ENCODE measurements at places on chromosomes 4 and X.

DNA sequence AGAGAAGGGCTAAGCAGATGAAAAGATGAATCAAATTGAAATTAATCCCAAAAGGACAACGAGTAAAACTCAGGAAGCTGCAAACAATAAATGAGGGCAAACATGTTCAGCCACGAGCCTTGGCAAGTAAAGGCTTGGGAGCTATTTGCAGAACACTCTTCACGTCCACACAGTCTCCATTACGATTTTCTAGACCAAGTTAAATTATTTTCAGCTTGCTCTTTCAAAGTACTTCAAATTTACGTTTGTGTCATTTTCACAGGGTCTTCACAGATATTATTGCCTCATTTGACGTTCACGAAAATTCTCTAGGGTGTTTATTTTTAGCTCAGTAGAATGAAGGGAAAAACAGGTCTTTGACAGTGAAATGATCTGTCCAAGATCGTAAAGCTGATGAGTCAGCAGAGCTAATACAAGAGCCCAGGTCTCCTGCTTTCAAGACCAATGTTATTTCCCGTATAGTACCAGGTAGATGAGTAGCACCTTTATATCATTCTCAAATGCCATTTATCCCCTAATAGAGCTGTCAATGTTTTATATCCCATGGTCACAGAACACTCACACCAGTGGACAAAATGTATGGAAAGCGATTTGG lies 20.9 kb downstream of the KLB start:
- no peak for DNase-seq

- no peak for DNase-seq
Observed at GRCh38 chrX:130435937-130436336, 34.1 kb downstream of the RBMX2 start.

GRCh38 chr4:8163436-8164193 lies 5.0 kb upstream of the ABLIM2 start:
- DNase-seq: no peak

DNA sequence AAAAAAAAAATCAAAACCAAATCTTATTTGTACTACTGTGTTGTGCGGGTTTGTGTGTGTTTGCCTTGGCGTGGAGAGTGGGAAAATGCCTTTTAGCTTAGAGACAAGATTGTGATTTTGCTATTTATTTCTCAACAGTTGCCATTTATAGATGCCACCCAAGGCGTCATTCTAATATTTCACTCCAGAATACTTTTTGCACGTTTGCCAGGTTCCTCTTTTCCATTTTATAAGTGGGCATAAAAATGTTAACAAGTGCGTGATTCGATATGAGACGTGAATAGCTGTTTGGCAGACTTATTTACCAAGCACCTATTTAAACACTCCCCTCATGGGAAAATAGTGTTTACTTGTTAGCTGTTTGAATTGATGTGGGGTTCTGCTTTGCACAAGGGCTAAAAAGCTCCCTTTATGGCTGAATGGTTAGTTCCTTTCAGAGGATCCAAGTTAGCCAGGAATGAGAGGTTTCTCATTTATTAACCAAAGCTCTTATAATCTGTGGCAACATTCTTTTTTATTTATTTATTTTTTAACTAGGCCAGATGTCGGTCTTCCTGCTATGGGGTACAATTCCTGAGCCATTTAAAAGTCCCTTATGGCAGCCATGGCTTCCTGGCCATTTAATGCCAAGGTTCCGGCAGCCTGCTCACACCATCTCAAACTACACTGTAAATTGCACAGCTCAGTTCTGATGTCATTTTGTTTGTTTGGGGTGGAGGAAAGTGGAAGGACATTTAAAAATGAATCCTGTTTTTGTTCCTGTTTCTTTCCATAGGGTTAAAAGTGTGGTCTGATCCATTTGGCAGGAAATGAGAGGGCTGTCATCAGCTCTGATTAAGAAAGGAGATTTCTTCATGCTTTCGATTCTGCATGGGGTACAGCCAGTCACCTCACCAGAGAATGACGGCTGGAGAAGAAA lies 14.6 kb downstream of the SMIM20 start:
- no peak for DNase-seq

GRCh38 chr4:183161630-183162029 lies 62.6 kb downstream of the WWC2 start:
- no peak for DNase-seq

DNA sequence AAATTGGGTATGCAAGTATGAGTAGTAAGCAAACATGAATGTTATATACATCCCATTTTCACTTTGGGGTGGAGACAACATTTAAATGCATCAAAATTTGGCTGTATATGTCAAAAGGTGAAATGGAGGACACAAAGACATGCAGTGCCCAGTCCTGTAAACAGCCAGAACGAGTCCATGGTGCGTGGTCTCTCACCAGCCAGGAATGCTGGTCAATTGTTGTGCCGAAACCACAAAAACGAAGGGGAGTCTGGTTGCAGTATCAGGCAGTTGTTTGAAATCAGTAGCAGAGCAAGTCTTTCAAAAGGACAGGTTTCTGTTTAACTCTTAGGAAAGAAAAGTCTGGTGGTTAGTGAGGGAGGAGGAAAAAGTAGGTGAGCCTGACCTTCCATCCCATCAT lies 22.3 kb upstream of the RNF150 start:
- no peak for DNase-seq

- no peak for DNase-seq
Observed at GRCh38 chr4:8435656-8436121, 4.8 kb downstream of the ACOX3 start.

GRCh38 chr4:121898150-121898549 lies 27.9 kb upstream of the BBS7 start:
- DNase-seq: no peak

GRCh38 chrX:110086162-110086915 lies 83.4 kb downstream of the TMEM164 start:
- no peak for DNase-seq

DNA sequence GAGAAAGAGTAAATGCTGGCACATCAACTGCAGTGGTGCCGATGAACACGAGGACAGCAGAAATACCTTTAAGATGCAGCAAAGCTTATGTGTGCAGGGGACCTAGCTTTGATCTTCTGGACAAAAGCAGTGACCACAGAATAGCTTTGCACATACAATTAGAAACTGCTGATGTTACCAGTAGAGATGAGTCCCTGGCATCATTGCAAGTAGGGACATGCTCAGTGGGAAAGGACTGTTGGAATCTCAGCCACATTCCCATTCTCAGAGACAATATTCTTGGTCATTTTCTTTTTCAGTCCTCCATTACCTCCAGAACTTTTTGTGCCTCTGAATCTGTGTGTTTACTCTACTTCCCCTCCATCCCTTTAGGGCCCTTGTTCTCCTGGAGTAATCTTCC lies 16.9 kb upstream of the PDLIM3 start:
- no peak for DNase-seq

DNA sequence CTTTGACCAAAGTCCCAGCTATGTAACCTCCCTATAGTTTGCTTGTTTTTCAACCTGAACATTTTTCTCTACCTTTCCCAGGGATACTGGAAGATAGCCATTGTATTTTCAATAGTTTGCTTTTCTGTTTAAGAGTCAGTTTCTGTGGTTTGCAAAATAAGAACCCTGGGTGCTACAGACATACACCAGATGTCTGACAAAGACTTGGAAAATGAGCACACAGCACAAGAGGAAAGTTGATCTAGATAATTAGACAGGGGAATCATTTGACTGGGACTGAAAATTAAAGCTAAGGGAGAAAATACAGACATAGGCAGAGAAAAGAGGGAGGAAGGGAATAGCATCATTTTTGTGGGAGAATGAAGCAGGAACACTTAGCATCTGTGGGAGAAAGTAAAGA lies 218.3 kb upstream of the CNKSR2 start:
- no peak for DNase-seq

GRCh38 chr4:68655764-68656444 lies 14.5 kb downstream of the UGT2B15 start:
- no peak for DNase-seq

DNA sequence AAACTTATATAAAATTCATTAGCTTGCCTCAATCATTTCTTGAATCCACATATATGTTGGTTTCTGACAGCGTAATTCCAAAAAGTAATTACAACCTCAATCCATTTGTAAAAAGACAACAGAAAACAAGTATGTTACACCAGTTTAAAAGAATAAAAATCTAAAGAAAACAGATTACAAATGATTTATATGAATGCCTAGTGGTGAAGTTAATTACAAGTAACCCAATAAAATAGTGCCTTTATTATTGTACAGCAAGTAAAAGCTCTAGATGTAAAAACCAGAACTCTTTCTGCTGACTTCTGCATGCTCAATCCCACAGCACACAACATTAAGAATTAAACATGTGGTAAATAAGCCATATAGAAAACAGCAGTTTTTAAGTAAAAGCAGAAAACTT lies 197.8 kb downstream of the MAB21L2 start:
- DNase-seq: no peak

DNA sequence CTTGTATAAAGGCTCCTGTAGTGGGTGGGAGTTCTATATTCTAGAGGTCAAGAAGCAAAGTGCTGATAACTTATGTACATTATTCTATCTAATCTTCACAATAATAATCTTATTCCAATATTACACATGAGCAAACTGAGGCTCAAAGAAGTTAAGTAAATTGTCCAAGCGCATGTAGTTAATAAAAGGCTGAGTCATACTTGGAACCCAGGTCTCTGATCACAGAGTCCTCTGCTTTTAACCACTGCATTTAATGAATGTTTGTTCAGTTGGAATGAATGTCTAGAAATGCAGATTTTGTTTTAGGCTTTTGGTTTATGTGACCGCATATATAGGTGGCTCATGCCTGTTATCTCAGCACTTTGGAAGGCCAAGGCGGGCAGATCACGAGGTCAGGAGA lies 88.4 kb upstream of the PAQR3 start:
- no peak for DNase-seq

- no peak for DNase-seq
Observed at GRCh38 chr4:107419052-107419451, 301.0 kb downstream of the PAPSS1 start.

DNA sequence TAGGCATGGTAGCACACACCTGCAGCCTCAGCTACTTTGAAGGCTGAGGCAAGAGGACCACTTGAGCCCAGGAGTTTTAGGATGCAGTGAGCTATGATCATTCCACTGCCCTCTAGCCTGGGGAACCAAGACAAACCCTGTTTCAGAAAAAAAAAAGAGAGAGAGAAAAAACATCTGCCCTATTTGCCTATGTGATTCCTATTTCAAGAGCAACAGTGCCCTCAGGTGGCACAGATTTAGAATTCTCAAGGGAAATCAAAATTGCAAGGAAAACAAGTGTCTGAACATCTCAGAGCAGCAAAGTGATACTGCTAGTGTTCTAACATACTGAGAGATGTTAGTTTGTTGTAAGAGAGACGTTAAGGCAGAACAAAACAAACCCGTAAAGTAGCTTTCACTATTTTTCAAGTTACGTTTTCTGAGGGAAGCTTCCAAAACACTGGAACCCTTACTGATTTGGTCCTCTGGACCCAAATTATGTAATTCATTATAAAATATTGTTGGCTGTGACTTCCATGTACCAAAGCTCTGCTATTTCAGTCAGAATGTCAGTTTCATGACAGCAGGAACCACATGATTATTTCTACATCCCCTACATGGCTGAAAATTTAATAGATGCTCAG lies 7.9 kb downstream of the BDH2 start:
- DNase-seq: no peak

DNA sequence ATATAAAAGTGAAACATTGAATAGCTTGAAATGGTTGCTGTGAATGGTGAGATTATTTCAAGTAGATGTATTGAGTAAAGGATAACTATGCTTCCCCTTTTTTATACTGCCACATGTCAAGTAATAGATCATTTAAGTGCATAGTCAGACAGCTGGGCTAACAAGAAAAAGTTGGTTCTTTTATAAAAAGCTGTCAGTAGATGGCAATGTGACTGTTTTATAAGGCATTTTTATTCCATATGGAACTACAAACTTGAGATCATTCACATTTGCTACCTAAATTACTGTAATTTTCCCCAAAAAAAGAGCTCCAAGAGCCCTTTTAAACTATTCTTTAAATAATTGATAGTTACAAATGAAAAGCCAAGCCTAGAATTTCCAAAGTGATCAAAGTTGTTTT lies 831.0 kb downstream of the C4orf33 start:
- no peak for DNase-seq

- no peak for DNase-seq
Observed at GRCh38 chrX:38627683-38628082, 66.3 kb downstream of the TSPAN7 start.

- DNase-seq: no peak
Observed at GRCh38 chr4:53676402-53676871, 85.2 kb upstream of the LNX1 start.

- DNase-seq: no peak
Observed at GRCh38 chrX:18136816-18137215, 83.9 kb downstream of the BEND2 start.

- DNase-seq: no peak
Observed at GRCh38 chr4:69843932-69844331, 16.0 kb downstream of the SULT1E1 start.

GRCh38 chr4:5700459-5700858 lies 7.9 kb downstream of the EVC2 start:
- no peak for DNase-seq

- no peak for DNase-seq
Observed at GRCh38 chr4:167234316-167234881, at the start of gene SPOCK3. Gene SPOCK3 (minus strand): TSS chr4:167234494.

DNA sequence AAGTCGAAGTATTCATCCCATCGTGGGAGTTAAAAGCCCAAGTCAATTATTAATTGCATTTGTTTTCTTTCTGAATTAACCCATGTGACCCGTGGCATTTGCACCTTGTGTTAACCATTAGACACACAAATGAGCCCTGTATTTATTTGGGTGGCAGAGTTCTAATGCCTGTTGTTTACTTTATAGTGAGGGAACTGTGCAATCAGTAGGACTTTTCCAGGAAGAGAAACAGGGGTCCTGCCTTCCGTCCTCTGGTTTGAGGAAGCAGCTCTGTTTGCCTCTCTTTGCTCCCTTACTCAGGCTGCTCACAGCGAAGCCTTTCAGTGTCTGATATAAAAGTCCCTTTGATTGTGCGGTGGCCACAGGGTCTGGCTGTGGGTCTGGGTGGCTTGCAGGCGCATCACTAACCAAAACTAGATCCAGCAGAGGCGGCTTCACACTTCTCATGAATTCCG lies 263.6 kb downstream of the PTTG2 start:
- no peak for DNase-seq

GRCh38 chr4:166655705-166656104 lies 578.6 kb downstream of the SPOCK3 start:
- no peak for DNase-seq

- no peak for DNase-seq
Observed at GRCh38 chr4:140219567-140219966, 65.6 kb upstream of the MAML3 start.

- DNase-seq: no peak
Observed at GRCh38 chr4:150982557-150983233, 32.4 kb downstream of the LRBA start.
